BJ (cell line): ENCODE measurements at places on chromosomes 12 and 14.

- no peak for DNase-seq
Measured at GRCh38 chr12:95529693-95530225, 21.5 kb downstream of the USP44 start.

DNA sequence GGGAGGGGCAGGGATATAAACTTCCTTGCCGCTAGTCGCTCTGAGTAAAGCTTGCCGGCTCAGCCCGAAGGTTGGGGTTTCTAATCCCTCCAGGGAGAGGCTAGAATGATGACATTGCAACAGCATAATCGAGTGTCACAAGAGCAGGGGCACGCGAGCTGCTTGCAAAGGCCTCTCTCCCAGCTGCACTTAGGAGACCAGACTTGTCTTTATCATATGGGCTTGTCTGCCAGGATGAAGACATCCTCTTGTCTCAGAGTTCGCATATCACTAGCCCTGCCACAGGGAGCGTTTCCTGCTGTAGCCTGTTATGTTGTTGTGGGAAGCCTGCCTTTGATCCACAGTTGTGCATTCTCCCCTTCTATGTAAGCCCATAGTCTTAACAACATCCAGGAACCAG lies 180.0 kb downstream of the ESR2 start:
- DNase-seq: no peak

DNA sequence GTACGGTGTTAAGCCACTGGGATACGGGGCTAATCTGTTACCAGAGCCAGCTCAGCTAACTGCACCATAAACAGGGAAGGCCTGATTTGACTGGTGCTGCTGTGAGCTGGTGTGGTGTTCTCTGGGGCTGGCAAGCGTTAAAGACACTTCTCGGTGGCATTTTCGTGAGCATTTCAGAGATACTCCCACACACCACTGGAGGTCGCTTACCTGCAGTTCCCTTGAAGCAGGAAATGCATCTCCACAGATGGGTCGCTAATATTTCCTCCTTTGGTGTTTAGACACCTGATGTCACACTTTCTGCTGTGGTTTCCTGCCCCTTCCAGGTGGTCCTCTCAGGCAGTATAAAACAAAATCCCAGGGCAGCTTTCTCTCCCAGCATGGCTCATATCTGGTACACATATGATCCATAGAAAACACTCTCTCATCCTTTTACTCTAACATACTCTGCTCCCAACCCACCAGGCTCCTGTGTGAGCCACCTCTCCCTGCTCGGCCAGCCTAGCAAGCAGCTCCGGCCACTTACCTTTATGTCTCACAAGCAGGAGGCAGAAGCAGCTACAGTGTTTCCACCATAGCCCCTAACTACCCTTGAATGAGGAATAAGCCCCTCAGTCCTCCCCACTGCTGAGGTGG lies 129.9 kb upstream of the GRIN2B start:
- DNase-seq: no peak

GRCh38 chr12:60093428-60093827 lies 497.6 kb downstream of the SLC16A7 start:
- no peak for DNase-seq

- no peak for DNase-seq
Measured at GRCh38 chr12:45582986-45583659, 146.4 kb upstream of the ARID2 start.

DNA sequence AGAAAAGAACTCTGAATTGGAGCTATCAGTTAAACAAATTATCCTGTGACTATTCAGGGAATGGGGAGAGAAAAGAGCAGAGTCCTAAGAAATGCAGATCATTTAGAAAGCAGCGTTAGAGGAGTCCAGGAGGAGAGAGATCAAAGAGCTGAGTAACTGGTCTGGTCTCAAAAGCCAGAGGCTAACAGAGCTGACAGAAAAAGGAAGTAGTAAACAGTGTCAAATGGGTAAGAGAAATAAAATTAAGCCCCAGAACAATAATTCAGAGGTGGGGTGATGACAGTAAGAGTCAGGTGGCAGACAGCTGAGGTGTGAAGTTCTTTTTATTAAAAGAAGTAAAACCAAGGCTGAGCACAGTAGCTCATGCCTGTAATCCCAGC lies 19.3 kb downstream of the GXYLT1 start:
- no peak for DNase-seq

- no peak for DNase-seq
Measured at GRCh38 chr12:52667509-52667908, 12.7 kb downstream of the KRT1 start.

- DNase-seq: no peak
Measured at GRCh38 chr12:167959-168600, 45.9 kb downstream of the SLC6A12 start.

GRCh38 chr12:21169878-21170472 lies 39.0 kb downstream of the SLCO1B1 start:
- DNase-seq: no peak

GRCh38 chr12:101819467-101819866 lies 11.3 kb downstream of the GNPTAB start:
- DNase-seq: no peak

DNA sequence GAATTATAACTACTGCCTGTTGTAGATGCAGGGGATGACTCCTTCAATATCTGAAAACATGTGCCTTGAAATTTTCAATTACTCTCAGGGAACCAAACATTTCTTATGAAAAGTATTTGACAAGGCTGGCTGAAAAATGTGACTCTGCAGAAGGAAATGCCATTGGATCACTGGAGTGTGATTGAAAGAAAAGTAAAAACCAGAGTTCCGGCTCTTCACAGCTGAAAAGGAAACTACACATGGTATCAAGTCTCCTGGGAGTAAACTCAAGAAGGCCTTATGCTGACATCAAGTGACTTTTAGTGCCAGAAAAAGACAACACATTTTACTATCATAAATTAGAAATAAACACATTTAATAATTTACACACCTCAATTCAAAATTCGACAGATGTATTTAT lies 693.0 kb downstream of the LRFN5 start:
- no peak for DNase-seq

- DNase-seq: no peak
Measured at GRCh38 chr14:103014466-103015228, 42.7 kb downstream of the CDC42BPB start.

DNA sequence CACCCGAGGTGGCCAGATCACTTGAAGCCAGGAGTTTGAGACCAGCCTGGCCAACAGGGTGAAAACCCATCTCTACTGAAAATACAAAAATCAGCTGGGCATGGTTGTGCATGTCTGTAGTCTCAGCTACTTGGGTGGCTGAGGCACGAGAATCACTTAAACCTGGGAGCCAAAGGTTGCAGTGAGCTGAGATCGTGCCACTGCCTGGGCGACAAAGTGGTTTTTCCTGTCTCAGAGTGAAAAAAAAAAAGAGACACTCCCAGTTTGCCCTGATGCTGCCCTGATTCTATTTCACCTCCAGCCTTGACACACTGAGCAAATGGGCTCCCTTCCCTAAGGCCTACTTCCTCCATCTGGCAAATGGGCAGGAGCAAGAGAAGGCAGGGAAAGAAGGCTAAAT lies 28.5 kb upstream of the PLEK2 start:
- no peak for DNase-seq

DNA sequence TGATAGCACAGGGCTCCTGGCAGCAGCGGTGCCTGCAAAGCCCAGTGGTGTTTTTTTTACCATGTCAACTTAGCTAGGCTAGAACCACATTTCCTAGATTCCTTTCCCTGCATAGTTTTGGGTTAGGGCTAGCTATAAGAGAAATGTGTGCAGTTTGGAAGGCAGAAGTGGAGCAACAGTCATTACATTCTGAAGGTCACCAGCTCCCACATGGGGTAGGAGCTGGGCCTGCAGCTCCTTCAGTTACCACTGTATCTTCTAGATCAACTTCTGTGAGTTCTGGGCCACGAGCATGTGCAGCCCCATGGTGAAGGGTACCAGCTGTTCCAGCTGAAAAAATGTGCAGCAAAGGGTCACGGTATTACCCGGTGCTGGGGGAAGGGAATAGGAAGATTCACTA lies 2.3 kb upstream of the SLC25A3 start:
- DNase-seq: no peak

DNA sequence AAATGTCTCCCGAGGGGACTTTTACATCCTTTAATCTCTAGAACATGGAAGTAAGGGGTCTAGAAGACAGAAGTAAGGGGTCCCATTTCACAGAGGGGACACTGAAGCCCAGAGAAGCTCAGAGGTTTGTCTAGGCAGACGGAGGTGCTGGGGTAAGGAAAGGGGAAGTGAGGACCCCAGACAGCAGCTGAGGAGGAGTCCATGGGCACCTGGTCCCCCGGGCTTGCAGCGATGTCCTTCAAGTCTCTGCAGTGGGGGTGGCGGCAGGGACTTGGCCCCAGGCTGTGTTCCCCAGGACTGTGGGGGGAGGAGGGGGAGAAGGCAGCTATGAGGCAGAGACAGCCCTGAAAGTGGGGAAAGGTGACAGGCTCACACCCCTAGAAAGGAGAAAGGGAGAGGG lies 30.7 kb downstream of the DTX1 start:
- no peak for DNase-seq

- no peak for DNase-seq
Measured at GRCh38 chr12:24705216-24705615, 243.7 kb downstream of the BCAT1 start.

GRCh38 chr14:105709281-105710118 lies 183.1 kb downstream of the TMEM121 start:
- no peak for DNase-seq

GRCh38 chr12:129002427-129002826 lies 149.1 kb downstream of the GLT1D1 start:
- DNase-seq: no peak
